ENCODE measurements at places on chromosomes 2 and 18. TPM values are rescaled to one million over a fixed set of nuclear protein-coding genes. Genes with fewer than 3 reads are reported as not detected.

GRCh38 chr2:67945940-67946339 lies 116.9 kb downstream of the C1D start:
- no peaks in the 10 kb centered on the region for H3K4me1 ChIP-seq
- no peaks in the 10 kb centered on the region for H3K27me3 ChIP-seq
- no peaks in the 10 kb centered on the region for H3K36me3 ChIP-seq
- no peak overlapping the region for H3K4me3 ChIP-seq
- DNase-seq: no peak
- no peak overlapping the region for H3K27ac ChIP-seq

- no peak for DNase-seq
- H3K27ac ChIP-seq: no peak overlapping the region
- peaks cover 22% of the 10 kb centered on the region for H3K4me1 ChIP-seq
- H3K36me3 ChIP-seq: no peaks in the 10 kb centered on the region
Observed at GRCh38 chr2:200189964-200190363, 116.5 kb upstream of the SPATS2L start.

DNA sequence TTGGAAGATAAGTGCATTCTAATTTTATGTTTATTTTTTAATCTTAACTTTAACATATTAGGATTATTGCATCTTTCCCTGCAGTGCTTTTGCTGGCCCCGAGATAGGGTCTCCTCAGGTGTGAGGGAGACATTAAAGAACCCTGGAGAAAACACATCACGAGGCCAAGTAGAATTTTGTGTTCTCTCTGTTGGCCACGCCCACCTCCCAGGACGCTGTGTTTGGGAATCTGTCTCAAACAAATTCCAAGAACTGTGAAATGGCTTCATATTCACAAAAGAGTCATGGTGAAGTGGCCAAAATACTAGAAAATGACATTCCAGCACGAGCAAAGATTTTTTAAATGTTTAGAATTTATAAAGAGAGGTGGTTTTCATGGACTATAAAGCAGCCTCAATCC lies 27.3 kb downstream of the RNF144A start:
- H3K27ac ChIP-seq: no peak overlapping the region
- H3K4me3 ChIP-seq: no peak overlapping the region
- peaks cover 14% of the 10 kb centered on the region for H3K4me1 ChIP-seq

- no peak overlapping the region for H3K4me3 ChIP-seq
- H3K4me1 ChIP-seq: no peaks in the 10 kb centered on the region
- no peak overlapping the region for H3K27ac ChIP-seq
- DNase-seq: no peak
- H3K27me3 ChIP-seq: no peaks in the 10 kb centered on the region
- no peaks in the 10 kb centered on the region for H3K36me3 ChIP-seq
Observed at GRCh38 chr2:134035605-134036370, 218.1 kb upstream of the MGAT5 start.

Gene TPRKB
- 39.5 TPM for total RNA-seq

Gene OSR1
- total RNA-seq: not detected

Gene B4GALT6
- 33.8 TPM for total RNA-seq

Gene DNAJC5G
- 0.39 TPM for total RNA-seq

Gene STK17B
- 12.8 TPM for total RNA-seq

DNA sequence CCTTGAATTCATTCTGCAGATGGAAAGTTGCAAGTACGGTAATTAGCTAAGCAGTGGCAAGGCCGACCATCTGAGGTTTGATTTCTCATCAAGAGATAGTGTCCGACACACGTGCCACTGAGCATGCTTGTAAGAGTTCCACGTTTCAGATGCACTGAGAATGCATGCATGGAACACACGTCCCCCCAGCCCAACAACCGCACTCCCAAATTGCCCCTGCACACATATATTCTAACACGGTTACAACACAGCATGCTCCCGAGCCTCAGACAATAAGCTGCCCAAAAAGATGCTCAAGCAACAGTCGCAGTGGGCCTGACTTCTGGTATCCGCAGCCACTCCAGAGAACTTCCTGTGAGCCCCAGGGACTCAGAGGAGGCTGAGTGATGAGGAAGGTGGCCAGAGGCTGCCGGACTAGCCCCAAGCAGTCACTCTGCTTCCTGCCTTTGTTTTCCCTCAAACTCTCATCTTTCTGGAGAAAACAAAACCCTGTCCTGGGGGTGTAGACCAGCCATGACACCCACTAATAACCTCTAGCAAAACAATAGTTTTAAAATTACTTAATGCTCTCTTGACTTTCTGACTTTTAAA lies 204.0 kb downstream of the TGIF1 start:
- H3K4me1 ChIP-seq: peaks cover 36% of the 10 kb centered on the region
- H3K27ac ChIP-seq: no peak overlapping the region
- no peaks in the 10 kb centered on the region for H3K36me3 ChIP-seq
- DNase-seq: no peak

- H3K27ac ChIP-seq: no peak overlapping the region
- DNase-seq: no peak
- H3K36me3 ChIP-seq: peaks cover 6% of the 10 kb centered on the region
- no peaks in the 10 kb centered on the region for H3K4me1 ChIP-seq
- H3K4me3 ChIP-seq: no peak overlapping the region
- no peaks in the 10 kb centered on the region for H3K27me3 ChIP-seq
Observed at GRCh38 chr2:171034315-171034714, 105.3 kb downstream of the GORASP2 start.

All from GM23338 (cell line).